Lung microvascular endothelial cell (primary cell): ENCODE measurements at places on chromosomes 5 and 9. TPM values are rescaled to one million over a fixed set of nuclear protein-coding genes. Genes with fewer than 3 reads are reported as not detected.
A peak's percentile ranks its signal among the peaks of the same experiment; 100 is the strongest.

GRCh38 chr5:151926188-151926587, 1.5 kb upstream of the GLRA1 start:
- no peak for DNase-seq

- DNase-seq: no peak
Measured at GRCh38 chr5:111755345-111755941, 1.6 kb downstream of the NREP start.

DNA sequence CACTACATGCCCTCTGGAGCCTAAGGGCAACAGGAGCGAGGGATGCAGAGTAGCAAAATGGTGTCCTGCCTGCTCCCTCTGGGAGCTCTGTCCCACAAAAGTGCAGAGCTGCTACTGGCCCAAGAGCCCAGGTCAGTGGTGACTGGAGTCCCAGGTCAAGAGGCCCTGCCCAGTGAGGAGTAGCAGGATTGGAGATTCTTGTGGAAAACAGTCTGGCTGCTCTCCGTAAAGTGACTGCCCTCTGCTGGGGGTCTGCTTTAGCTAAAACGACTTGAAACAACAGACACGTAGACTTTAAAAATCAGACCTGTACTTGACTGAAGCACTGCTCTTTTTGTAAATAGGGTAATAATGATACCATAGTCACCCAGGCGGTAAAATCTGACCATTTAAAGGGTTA, 917.0 kb downstream of the MAT2B start:
- DNase-seq: peak; percentile 50

DNA sequence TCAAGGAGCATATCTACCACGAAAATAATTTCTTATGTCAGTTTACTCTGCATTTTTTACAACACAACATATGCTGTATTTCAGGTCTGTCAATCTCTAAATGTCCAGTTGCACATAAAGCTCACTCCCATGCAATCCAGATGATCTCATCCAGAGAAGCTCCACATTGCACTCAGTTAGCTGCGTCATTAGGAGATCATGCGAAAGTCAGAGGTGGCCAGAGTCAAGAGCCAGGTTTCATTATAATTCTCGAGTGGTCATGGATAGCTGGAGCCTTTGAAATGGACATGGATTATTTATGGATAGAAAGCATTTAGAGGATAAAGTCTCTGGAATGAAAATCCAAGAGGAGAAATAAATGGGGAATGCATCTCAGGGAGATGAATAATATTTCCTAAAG, 232.3 kb downstream of the GAS1 start:
- DNase-seq: no peak

DNA sequence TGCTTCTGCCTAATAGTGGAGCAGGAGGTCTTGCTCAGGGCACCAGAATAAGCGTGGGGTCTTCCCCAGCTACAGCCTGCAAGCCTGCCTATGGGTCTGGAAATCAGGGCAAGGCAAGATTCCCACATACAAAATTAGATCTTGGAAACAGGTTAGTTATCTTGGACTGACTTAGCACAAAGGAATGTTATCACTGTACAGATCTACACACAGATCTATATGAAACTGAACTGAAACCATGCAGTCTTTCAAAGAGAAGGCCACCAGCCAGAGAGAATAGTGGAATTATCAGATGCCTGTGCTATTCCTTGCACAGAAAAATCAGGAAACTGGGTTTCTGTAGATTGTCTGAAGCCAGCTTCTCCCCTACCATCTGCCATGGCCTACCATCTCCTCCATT, 585.7 kb downstream of the ACTL7B start:
- DNase-seq: peak; percentile 41

DNA sequence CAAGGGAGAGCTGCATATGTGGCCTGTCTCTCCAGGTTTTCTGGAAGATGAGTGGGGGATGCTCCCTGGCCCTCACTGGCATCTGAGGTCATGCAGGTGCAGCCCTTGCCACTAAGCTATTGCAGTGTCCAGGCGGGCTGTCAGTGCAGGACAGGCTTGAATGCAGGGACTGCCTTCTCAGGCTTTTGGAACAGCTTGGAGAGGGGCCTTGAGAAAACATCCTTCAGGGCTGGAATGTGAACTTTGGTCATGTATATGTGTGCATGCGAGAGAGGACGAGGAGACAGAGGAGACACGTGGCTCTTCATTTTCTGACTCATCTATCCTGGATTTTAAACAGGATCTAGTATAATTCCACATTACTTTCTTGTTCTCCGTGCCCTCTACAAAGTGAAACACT, 90.3 kb downstream of the MACROH2A1 start:
- peak; percentile 47 for DNase-seq

GRCh38 chr5:10582512-10582897, 18.6 kb downstream of the ANKRD33B start:
- no peak for DNase-seq

GRCh38 chr5:131198625-131199024, 27.9 kb downstream of the LYRM7 start:
- no peak for DNase-seq

- no peak for DNase-seq
Measured at GRCh38 chr5:55345327-55345726, 37.5 kb downstream of the MTREX start.

- no peak for DNase-seq
Measured at GRCh38 chr9:77725046-77725694, 77.0 kb upstream of the GNA14 start.

DNA sequence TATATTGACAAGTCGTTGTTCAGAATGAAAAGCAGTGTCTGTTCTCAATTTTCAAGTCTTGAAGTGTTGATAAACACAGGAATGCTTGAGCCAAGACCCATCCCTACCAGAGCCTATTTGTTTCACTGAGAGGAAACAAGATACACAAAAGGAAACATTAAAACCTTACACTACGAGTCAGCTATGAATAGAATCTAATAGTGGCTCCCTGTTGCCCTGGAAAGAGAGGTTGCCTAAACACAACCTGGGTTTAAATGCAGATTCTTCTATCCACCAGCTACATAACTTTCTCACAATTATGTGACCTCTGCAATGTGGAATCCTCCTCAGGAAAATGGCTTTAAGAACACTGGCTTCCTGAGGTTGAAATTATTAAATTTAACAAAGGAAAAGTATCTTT, 29.1 kb upstream of the BNC2 start:
- no peak for DNase-seq

GRCh38 chr5:164818445-164818844, 1313.0 kb downstream of the MAT2B start:
- no peak for DNase-seq

- no peak for DNase-seq
Measured at GRCh38 chr5:73183000-73183399, 10.0 kb downstream of the TMEM174 start.

GRCh38 chr5:137292461-137293027, 206.6 kb downstream of the SPOCK1 start:
- DNase-seq: no peak

GRCh38 chr5:33238826-33239695, 201.7 kb upstream of the TARS1 start:
- DNase-seq: no peak

DNA sequence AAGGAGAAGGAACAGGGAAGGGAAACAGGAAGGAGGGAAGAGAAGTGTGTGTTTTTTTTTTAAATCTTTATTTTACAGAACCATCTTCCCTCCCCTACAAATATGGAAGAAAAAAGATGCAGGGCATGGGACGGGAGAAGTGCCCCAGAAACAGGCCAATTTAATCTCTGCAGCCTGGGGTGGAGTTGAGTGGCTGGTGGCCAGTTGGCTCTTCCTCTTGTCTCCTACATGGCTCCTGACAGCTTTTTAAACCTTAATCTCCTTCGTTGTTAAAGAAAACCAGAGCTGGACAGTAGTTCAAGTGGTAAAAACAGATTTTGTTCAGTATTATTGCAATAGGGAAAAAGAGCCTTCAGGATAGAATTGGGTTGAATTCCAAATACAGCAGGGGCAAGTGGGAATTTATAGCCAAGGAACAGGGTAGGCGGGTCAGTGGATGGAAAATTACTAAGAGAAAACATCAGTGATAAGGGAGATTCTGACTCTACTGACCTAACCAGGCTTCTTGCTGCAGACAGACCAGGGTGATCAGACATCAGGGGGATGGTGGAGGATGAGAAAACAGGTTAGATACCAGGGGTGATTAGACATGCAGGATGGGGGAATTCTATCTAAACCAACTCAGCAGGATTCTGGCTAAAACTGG, 125.1 kb upstream of the CLINT1 start:
- no peak for DNase-seq

- DNase-seq: no peak
Measured at GRCh38 chr9:80873861-80874260, 815.5 kb downstream of the TLE1 start.

DNA sequence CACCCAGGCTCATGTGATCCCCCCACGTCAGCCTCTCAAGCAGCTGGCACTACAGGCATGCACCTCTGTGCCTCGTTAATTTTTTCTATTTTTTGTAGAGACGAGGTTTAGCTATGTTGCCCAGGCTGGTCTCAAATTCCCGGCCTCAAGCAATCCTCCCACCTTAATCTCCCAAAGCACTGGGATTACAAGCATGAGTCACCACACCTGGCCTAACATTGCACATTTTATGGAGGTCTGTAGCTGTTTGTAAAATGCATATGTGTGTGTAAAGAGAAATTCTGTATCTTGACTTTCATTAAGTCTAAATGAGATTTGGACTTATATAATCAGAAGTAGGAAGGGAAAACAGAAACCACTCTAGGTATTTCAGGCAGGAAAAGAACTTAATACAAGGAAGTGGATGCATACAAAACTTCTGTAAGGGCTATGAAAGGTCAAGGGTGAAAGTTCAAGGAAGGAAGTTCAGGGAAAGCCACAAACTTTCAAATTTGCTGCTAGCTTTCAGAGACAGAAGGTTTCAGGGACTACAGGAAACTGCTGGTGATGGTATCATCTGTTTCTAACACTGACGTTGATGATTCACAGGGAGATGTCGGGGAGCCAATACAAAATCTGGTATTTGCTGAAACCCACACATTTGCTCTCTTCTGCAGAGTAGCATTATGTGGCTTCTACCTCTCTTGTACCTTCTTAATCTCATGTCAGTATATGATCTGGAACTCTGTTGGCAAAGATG, 209.4 kb downstream of the PIK3R1 start:
- peak; percentile 63 for DNase-seq

DNA sequence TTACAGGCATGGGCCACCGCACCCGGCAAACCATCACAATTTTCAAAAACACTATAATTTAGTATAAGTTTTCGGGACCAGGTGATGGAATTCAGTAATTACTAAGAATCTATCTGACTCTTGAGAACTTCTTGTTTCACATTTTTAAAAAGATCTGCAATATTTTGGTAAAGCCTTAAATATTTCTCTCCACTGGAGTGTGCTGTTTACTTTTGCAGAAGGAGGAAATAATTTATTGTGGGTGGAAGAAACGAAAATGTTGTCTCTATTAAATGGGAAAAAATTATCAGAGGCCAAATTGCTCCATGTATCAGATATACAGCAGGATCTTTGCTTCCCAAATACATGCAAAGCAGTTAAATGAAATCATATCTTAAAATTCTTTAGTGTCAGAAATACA, 566.8 kb upstream of the CYLC2 start:
- no peak for DNase-seq

- peak; percentile 62 for DNase-seq
Measured at GRCh38 chr9:114097613-114098020, 1.5 kb downstream of the KIF12 start.

GRCh38 chr9:124768750-124769548, 2.2 kb downstream of the NR6A1 start:
- no peak for DNase-seq

GRCh38 chr9:112380102-112380824, at the start of gene HSDL2:
HSDL2 (plus strand) TSS chr9:112380108; CDS start chr9:112380164, 56 bp downstream.
- DNase-seq: peak; percentile 47

GRCh38 chr5:10655972-10656830, 92.3 kb downstream of the ANKRD33B start:
- DNase-seq: no peak

DNA sequence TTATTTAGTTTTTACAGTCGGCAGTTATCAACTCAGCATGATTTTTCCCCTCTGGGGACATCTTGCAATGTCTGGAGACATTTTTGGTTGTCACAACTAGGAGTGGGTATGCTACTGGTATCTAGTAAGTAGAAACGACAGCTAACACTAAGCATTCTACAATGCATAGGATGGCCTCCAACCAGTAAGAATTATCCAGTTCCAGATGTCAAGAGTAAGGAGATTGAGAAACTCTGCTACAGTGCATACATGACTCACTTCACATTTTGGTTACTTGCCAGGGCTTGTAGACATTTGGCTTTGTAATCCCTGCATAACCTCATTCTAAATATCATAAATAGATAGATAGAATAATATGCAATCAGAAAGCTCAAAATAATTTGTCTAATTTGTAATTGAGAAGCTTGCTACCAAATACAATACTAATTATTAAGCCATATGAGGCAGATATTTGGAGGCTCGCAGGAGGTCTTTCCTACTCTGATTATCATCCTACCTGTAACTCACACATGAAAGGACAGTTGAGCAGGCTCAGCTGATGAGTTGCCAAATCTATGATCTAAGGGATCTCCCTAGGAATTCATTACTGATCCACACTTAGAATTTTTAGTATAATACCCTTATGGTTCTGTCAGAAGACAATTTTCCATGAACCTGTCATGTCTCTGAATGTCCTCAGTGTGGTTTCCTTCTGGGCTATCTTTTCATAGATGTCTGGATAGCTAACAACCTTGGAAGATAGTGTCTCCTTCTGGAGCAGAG, 346.9 kb upstream of the TLE4 start:
- DNase-seq: peak; percentile 66

GRCh38 chr9:137066096-137066861, 4.1 kb downstream of the SAPCD2 start:
- DNase-seq: no peak

NPDC1 gene
- total RNA-seq: 6.2 and 10.5 TPM in 2 replicates

PLPP1 gene
- 157 and 160 TPM in 2 replicates for total RNA-seq

GLT6D1 gene
- not detected in 2 replicates for total RNA-seq

CDC25C gene
- 0.79 and 3.9 TPM in 2 replicates for total RNA-seq

ASS1 gene
- 3.4 and 4.8 TPM in 2 replicates for total RNA-seq

ADAMTS12 gene
- 0.65 and 3.2 TPM in 2 replicates for total RNA-seq

CA9 gene
- 0.22 TPM in 1 of 2 replicates, not detected in the other for total RNA-seq

LVRN gene
- under 0.01 and 0.22 TPM in 2 replicates for total RNA-seq

QRFP gene
- not detected in 2 replicates for total RNA-seq

ARHGEF39 gene
- under 0.01 and 0.44 TPM in 2 replicates for total RNA-seq

ASTN2 gene
- total RNA-seq: 0.99 and 2.0 TPM in 2 replicates

CDKN2A gene
- total RNA-seq: 0.60 and 13.3 TPM in 2 replicates

IL4 gene
- total RNA-seq: not detected in 2 replicates

NRG2 gene
- 0.20 and 0.44 TPM in 2 replicates for total RNA-seq

PAEP gene
- not detected in 2 replicates for total RNA-seq

MACROH2A1 gene
- 127 and 151 TPM in 2 replicates for total RNA-seq

SLC36A3 gene
- not detected in 2 replicates for total RNA-seq

DEPDC1B gene
- total RNA-seq: 1.6 and 5.9 TPM in 2 replicates
